ENCODE measurements at places on chromosomes 6 and 20.

GRCh38 chr6:11851387-11851786 lies 72.8 kb upstream of the ADTRP start:
- no peak for DNase-seq

- DNase-seq: no peak
Measured at GRCh38 chr6:170032706-170033309, 258.1 kb downstream of the DLL1 start.

DNA sequence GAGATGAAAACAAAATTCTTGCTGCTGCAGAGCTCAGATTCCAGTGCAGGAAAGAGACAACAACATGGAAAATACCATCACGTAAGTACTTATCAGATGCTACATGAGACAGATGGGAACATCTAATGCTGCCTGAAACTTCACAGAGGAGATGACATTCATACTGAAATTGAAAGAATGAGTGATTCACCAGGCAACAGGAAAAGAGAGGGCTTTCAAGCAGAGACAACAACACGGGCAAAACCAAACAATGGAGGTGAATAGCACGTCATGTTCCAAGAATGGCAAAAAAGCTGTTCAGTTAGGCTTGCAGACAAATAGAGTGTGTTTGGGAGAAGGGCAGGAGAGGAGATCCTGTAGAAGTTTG lies 39.3 kb downstream of the GTF2H5 start:
- DNase-seq: peak; percentile 27

- no peak for DNase-seq
Measured at GRCh38 chr20:11018668-11019170, 344.9 kb upstream of the JAG1 start.

- DNase-seq: no peak
Measured at GRCh38 chr6:86276056-86276455, 633.4 kb upstream of the SYNCRIP start.

GRCh38 chr20:51318058-51318949 lies 224.2 kb downstream of the NFATC2 start:
- no peak for DNase-seq

DNA sequence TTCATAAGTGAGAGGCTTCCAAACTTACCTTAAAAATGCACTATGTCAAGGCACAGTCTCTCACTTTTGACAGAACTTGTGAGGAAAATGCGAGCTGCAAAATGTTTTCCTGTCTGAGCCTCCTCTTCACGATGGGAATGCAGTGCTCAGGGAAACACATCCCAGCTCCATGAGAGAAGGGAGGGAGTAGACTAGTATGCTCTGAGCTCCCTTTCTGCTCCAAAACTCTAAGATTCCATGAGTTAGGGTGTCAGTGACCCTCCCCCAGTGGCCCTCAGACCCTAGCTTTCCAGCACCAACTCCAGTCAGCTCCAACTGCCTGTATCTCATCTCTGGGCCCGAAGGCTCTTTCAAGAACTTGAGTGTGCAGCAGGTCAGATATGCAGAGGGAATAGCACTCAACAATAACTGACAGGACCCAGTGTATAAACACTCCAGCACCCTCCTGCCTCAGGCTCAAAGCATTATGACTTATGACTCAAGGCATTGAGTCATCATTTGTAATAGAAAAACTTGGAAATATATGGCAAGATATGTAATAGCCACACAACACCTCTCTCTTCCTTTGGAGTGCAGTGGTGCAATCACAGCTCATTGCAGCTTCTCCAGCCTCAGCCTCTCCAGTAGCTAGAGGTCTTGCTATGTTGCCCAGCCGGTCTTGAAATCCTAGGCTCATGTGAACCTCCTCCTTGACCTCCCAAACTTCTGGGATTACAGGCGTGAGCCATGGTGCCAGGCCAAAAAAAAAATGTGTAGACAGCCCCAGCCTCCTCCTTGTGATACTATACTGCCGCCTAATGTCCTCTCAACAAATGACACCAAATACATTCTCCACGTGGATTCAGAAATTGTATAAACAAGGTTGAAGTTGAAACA lies 16.7 kb upstream of the ENTPD6 start:
- DNase-seq: peak; percentile 86

Data from amniotic stem cell (primary cell).